Fibroblast of villous mesenchyme (primary cell): ENCODE measurements at places on chromosomes 13 and 19. TPM values are rescaled to one million over a fixed set of nuclear protein-coding genes. Genes with fewer than 3 reads are reported as not detected.

Gene ZNF766
- 6.4 and 12.1 TPM in 2 replicates for total RNA-seq

Gene CYP2A7
- not detected in 2 replicates for total RNA-seq

Gene CRX
- total RNA-seq = not detected in 2 replicates

Gene CYP4F3
- not detected in 2 replicates for total RNA-seq

Gene FAM124A
- total RNA-seq = 10.0 and 25.0 TPM in 2 replicates
